Cardiac muscle cell (in vitro differentiated cells and primary cell): ENCODE measurements at places on chromosomes 7 and 10.

- peak; percentile 66 for DNase-seq
Measured at GRCh38 chr10:48390933-48391845, 84.7 kb downstream of the MAPK8 start.

DNA sequence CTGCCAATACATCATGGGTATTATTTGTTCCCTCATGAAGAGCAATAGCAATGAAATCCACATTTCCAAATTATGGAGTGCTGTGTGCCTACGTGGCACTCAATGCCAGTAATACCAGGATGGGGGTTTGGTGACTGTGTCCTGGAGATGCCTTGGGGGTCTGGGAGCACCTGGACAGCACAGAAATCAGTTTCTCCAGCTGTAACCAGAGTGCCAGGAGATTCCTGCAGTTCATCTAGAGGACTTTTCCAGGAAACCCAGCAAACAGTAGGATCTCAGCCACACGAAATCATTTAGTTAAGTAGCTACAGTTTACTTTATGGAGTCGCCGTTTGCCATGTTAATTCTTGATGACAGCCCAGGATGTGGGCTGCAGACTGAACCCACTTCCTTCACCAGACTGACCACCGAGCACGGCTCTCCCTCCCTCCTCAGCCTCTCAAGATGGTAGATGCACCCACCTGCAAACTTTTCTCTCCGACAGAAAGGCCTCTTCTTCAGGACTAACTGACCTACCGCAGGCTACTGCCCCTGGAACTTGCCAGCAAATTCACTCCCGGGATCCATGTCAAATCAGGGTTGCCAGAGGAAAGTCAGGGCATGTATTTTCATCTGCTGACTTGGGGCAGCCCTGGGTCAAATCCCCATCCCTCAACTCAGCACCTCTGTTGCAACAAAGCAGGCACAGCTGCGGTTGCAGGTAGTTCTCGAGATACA is 30.3 kb downstream of the MKI67 start:
- DNase-seq, result no peak

DNA sequence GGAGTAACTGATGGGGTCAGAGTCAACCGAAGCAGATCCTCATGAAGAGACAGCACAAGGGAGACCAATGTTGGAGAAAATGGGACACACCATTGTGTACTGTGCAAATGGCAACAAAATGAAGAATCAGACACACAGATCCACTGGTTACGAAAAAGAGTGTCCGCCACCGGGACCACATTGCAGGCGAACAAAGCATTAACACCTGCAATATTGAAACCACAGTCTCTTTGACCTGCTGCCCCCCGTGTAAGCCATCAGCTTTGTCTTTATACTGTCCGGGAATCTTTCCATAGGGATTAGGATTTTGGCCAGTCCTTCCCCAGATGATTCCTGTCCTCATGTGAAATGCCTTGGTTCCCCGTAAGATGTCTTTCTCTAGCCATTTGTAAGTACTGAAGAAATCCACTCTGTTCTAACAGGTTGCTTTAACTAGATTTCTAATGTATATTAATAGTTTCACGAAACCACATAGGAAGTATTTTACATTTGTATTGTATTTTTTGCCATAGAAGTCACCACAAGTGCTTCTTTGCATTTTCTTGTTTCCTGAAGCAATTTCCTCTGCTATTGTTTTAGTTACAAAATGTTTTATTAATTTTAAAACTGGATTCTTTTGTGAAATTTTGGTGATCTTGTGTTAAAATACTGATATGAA is 140.8 kb upstream of the NFE2L3 start:
- no peak for DNase-seq

- DNase-seq, result no peak
Measured at GRCh38 chr7:89549768-89550167, 604.5 kb upstream of the STEAP1 start.

- DNase-seq, result no peak
Measured at GRCh38 chr10:133351408-133352318, 4.5 kb downstream of the PRAP1 start.

DNA sequence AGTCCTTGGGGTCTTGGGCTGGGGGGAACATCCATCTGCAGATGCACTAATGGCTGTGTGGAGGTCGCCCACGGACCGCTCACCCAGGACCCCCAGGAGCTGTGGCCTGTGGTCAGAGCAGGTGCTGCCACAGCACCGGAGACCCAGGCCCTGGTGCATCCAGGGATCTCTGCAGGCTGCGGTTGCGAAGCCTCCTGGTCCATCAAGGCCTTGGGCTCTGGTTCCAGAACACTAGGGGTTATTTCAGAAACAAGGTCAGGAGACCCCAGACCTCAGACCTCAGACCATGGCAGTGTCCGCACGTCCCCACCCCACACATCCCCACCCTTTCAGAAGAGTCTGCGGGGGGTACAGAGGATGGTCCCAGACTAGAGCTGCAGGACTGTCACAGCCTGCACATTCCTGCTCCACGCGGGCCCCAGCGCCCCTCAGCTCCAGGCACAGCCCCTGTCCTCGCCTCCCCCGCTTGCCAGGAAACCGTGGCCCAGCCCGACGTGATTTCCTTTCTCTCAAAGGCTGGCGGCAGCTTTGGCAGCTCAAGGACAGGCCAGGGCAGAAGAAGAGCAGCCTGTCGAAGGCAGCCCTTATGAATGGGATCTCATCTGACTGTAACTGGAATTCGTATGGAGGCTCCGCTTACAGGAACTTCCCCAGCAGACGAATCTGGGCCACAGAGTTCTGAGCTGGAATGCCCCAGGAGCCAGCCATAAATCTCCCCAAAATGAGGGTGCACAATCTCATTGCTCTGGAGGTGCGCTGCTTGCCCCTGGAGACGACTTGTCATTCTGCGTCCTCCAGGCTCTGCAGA is 136.2 kb upstream of the RET start:
- DNase-seq, result no peak

- DNase-seq, result no peak
Measured at GRCh38 chr7:26171601-26172000, 19.6 kb downstream of the NFE2L3 start.

GRCh38 chr7:118045629-118046028 is 138.3 kb upstream of the LSM8 start:
- DNase-seq, result no peak

GRCh38 chr7:37643876-37644275 is 39.7 kb upstream of the GPR141 start:
- DNase-seq, result peak; percentile 44
